ENCODE measurements at places on chromosomes 4 and X.

DNA sequence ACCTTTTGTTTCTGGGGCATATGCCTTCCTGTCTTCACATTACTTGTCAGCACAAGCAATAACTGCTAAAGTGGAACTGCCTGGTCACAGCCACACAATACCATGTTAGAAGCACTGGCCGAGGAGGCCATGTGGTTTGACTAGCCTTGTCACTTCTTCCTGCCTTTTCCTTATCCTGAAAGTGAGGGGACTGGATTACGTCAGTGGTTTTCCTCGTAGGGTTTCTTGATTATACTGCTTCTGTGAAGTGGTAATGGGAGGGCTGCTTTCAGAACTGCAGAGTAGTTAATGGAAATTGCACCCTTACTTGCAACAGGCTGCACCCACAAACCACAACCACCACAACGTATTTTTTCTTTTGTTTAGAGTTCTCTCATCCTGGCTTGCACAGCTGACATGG is 26.6 kb downstream of the ZRSR2 start:
- peak; percentile 61 for DNase-seq

DNA sequence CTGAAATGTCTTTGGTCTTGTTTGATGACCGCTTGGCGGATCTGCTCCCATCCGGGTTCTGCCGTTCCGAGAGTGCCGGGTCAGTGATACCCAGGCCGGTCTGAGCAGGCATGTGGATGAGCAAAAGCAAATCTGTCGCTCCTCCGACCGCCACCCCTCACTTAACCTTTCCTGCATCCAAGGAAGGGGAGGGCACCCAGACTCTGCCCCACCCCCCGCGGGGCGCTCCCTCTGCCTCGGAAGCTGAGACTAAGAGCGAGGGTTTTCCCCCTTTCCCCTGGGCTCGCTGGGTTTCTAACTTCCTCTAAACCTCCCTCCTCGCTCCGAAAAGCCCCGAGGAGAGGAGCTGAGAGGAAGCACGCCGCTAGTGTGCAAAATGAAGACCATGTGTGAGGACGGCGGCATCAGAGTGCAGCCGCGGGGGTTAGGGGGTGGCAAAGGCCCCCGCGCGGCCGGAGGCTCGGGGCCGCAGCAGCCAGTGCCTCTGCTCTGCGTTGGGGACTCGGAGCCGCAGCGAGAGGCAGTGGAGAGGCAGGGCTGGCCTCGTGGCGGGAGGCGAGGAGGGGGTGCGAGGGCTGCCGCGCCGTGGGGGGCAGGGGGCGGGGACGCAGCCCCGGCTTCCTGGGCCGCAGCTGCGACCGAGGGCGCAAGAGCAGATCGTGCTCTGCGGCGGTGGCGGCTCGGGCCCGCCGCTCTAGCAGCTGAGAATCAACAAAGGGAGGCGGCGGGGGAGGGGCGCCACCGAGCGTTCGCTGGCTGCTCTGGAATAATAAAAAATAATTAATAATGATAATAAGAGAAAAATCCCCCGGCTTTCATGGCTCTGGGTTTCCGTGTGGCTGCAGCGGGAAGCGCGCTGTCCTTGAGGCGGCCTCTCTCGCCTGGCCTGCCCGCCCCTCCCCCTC is 55.8 kb upstream of the BCOR start:
- DNase-seq = no peak

- DNase-seq = no peak
These were observed 56.8 kb upstream of the TXK start for GRCh38 chr4:48190839-48191238.

GRCh38 chrX:155179346-155179997 is 36.8 kb upstream of the VBP1 start:
- DNase-seq = no peak

GRCh38 chr4:126241634-126242033 is 926.9 kb downstream of the FAT4 start:
- no peak for DNase-seq

DNA sequence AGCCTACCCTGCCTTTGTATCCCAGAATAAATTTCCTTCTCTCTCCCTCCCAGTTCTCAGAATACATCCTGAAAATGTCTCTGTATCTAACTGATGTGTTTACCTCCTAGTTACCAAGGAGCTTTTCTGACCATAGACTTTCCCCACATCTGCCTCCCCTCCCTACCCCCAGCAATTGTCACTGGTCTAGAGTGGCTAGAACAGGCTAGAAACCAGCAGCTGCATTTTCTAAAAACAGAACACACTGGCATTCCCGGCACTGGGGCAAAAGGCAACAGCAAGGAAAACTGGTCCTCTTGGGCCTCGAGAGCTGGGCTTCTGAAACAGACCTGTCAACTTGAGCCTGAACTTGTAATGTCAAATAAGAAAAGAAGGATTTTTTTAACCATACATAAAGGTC is 16.4 kb downstream of the TASL start:
- no peak for DNase-seq

GRCh38 chr4:85092536-85092935 is 126.0 kb upstream of the WDFY3 start:
- DNase-seq = no peak

Data from CD4-positive, alpha-beta memory T cell (primary cell).